Esophagus squamous epithelium (tissue), 5 donors: ENCODE measurements at places on chromosomes 2 and 18.

GRCh38 chr2:208033701-208034502 lies 8.6 kb upstream of the PLEKHM3 start:
- DNase-seq: no peak

DNA sequence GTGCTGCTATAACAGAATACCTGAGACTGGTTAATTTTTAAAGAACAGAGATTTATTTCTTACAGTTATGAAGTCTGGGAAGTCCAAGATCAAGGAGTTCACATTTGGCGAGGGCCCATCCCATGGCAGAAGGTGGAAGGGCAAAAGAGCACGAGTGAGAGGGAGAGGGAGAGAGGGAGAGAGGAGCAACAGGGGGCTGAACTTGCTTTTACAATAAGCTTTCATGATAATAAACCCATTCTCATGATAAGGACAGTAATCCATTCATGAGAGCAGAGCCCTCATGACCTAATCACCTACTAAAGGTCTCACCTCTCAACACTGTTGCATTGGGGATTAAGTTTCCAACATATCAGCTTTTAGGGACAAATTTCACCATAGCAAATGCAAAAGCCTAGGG lies 45.3 kb downstream of the DSC3 start:
- DNase-seq: no peak

GRCh38 chr2:68362749-68363148 lies 2.3 kb upstream of the PLEK start:
- no peak for DNase-seq

DNA sequence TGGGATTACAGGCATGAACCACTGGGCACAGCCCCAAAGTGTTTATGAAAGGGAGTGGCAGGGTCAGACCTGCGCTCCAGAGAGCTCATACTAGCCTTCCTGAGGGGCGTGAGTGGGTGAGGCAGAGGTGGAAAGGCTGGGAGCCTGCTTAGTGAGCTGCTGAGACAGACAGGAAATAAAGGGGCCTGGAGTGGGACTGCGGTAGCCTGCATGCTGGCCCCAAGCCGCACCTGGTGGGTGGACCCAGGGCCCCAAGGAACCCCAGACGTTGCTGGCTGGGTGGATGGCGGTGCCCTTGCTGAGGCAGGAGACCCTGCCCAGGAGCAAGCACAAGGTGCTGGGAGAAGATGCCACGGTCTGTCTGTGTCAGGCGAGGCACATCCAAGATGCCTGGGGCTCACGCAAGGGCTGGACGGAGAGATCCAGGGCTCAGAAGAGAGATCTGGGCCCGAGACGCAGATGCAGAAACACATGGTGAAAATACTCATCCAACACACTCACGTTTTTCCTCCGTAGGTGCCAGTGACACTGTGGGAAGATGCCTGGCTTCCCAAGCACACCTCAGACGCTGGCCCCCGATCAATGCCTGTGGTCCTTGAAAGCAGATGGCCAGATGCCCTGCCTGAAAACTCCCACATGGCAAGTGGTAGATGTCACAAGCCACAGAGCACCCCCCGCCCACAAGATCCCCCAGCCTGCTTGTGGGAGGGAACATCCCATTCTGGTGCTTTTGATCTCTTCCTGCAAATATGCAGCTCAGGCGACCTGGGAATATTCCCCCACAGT lies 151.1 kb downstream of the GLI2 start:
- DNase-seq: no peak

DNA sequence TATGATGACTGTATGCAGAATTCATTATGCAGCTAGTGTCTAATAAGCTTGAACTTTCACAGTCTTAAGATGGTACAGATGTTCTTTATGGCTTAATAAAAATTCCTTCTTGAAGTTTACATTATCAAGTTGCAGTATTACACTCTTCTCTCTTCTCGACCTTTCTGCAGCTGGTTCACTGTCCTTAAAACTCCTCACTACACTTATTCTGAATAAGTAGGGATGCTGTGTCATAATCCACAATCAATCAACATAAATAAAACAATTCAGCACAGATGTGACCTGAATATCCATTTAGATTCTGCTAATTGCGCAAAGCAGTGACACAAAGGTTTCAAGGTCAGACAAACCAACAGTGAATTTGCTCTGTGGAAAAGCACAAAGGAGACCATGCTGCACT lies 356.8 kb downstream of the SUCLG1 start:
- no peak for DNase-seq

DNA sequence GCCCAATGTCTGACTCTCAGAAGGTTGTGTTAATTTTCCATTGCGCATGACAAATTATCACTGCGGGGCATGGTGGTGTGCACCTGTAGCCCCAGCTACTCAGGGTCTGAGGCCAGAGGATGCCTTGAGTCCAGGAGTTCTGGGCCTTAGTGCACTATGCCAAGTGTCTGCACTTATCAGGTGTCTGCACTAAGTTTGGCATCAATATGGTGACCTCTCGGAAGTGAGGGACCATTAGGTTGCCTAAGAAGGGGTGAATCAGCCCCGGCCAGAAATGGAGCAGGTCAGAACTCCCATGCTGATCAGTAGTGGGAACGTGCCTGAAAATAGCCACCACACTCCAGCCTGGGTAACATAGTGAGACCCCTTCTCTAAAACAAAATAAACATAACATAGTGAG lies 61.7 kb upstream of the ZNF532 start:
- DNase-seq: no peak

DNA sequence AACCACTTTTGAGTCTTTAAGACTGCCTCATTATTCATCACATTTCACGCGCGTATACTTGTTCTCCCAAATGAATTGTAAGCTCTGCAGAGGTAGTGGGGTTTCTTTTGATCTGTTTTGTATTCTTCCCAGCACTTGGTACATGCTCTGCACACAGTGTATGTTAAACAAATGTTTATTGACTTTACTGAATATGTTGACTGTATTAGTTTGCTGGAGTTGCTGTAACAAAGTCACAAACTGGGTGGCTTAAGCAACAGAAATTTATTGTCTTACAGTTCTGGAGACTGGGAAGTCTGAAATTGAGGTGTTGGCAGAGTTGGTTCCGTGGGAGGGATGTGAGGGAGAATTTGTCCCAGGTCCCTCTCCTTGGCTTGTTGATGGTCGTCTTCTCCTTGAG lies 65.1 kb downstream of the CDK15 start:
- no peak for DNase-seq

- DNase-seq: no peak
These were observed 36.1 kb downstream of the NHEJ1 start for GRCh38 chr2:219124381-219125110.
